ENCODE measurements at places on chromosomes 7 and 10.

DNA sequence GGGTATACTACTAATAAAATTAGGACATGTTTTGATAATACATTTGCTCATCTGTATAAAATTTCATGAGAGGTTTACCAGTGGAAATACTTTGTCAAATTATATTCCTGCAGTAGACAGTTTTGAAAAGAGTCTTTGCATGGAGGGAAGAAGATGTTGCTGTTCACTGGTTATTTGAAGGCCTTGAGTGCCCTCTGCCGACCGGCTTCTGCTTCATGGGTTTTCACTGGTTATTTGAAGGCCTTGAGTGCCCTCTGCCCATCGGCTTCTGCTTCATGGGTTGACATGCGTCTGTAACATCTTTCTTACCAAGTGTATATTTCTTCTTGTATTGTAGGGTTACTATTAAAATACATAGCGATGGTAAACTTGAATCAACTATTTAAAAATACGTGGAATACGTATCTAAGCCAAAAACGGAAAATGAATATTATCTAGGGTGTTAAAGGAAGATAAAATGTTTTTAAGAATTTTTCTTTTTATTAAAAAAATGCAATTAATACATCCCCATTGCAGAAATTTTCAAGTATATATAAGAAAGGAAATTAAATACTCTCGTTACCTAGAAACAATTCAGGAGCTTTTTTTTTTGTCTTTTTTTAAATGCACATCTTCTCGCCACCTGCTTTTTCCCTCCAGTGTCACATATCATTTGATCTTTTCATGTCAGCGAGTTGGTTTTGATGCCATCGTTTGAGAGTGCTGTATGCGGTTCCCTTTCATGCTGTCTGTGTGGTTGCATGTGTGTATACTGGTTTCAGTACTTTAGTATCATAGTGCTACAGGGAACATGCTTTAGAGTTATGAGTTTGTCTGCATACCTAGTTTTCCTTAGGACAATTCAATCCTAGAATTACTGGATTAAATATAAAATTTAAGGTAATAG lies 73.4 kb downstream of the SHH start:
- DNase-seq = peak; percentile 4

DNA sequence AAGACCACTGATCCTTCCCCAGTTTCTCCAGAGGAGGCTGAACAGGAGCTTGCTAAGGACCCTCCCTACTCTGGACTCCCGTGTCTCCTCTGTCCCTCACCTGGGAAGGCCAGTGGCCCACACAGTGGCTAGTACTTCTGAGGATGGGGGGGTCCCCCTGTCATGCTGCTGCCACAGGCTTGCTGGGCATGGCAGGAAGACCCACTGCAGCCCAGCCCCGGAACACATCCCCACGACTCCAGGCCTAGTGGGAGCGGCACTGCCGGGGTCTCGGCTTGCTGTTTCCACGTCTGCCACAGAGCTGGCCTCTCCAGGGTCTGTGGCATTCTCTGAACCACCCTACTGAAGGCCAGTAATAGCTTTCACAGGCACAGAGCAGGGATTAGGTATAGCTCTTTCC lies 25.9 kb upstream of the NPFFR1 start:
- no peak for DNase-seq

GRCh38 chr10:113496111-113497109 lies 56.4 kb upstream of the HABP2 start:
- DNase-seq = no peak

DNA sequence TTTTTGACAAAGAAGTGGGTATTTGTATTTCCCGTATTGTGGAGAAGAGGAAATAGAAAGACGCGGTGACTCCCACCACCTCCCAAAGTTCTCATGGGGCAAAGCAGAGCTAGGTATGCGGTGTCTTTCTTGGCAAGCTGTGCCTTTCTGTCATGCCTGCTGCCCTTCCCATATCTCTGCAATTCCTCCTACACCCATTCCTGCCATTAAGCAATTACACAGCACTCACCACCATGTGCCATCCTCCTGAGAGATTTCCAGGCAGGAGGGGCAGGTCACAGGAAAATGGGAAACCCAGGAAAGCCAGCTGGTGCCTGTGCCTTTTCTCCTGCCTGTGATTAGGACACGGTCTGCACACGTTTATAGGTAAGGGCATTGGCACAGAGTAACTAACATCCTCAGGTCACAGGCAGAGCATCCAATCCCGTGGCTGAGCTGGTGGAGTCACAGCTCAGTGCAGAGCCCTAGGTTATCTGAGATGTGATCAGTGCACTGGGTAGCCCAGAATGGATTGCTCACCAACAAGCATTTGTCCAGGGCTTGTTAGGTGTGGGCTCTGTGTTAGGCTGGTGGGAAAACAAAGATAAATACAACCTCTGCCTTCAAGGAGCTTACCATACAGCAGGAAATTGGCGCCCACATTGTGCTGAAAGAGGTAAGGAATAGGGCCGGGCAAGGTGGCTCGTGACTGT lies 9.4 kb upstream of the CRTAC1 start:
- no peak for DNase-seq

DNA sequence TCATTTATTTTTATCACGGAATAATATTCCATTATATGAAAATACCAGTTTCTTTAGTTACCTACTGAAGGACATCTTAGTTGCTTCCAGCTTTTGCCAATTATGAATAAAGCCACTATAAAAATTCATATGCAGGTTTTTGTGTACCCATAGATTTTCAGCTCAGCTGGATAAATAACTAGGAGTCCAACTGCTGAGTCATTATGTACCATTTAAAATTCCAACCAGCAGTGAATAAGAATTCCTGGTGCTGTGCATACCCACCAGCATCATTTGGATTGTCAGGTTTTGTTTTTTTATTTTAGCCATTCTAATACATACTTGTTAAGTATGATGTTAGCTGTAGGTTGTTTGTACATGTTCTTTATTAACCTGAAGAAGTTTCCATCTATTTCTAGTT lies 14.5 kb downstream of the FAM24B start:
- no peak for DNase-seq

DNA sequence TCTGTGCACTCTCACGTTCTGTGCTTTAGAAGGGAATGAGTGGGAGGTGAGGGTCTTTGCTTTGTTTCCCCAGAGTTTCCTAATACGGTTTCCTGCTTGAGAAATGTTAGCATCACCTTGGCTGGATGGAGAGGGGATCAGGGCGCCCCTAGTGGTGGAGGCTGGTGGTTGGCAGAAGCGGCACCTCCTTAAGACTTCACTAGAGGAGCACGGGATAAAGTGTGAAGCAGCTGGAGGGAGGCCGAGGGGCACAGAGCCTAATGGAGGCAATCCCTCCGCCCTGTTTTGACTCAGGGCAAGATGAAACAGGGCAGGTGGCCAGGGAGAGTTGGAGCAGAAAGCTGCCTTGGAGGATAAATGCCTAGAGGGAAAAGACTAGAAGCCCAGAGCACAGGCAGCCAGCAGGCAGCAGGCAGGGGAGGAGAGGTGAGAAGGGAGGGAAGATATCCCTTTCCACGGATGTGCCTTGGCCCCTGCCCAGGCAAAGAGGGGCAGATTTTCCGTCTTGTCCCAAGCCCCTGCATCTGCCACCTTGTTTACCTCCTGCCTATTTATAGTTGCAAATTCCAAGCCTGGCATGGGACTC lies 56.0 kb upstream of the BTRC start:
- DNase-seq = no peak

All from NCI-H1048 (cell line).